Activated T-helper 1 cell treated with anti-CD3 and anti-CD28 coated beads, Interleukin-2, amount 50 U/mL, for 16 hours (primary cell): ENCODE measurements at places on chromosomes 7 and 10.

- no peak for DNase-seq
These were observed 70.4 kb downstream of the COA1 start for GRCh38 chr7:43658718-43659548.

GRCh38 chr10:128035557-128035973, 90.7 kb downstream of the MKI67 start:
- DNase-seq, result no peak

DNA sequence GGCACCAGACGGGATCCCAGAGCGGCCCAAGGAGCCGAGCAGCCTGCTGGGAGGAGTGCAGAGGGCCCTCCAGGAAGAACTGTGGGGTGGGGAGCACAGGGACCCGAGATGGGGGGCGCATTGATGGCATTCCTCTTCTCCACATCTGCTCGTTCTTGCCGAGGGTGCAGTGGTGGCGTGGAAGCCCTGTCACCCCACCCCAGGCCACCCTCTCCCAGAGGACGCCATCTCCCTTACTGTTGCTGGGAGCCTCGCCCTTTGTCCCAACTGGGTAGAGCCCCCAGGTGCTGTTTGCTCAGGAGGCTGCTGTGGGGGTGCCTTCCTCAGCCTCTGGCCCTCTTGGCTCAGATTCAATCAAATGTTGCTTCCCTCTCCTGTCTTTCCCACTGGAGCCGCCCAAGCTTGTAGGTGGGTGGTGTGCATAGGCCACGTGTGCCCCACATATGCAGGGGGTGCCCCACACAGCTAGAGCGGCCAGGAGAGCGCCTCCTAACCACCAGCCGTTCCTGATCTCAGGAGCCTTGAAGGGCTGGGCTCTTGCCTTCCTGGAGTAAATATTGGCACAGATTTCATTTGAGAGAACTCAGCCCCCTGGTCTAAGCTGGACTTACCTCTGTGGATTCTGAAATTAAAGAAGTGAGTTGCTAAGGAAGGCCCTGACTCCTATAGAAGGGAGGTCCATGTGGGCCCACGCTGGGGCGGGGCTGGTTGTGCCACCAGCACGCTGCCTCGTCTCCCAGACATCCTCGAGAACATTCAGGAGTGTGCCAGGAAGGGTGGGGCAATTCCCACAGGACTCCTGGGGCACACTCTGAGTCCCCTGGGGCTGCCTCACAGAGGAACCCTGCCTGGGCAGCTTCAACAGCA, 39.2 kb downstream of the ZNF467 start:
- DNase-seq, result no peak

DNA sequence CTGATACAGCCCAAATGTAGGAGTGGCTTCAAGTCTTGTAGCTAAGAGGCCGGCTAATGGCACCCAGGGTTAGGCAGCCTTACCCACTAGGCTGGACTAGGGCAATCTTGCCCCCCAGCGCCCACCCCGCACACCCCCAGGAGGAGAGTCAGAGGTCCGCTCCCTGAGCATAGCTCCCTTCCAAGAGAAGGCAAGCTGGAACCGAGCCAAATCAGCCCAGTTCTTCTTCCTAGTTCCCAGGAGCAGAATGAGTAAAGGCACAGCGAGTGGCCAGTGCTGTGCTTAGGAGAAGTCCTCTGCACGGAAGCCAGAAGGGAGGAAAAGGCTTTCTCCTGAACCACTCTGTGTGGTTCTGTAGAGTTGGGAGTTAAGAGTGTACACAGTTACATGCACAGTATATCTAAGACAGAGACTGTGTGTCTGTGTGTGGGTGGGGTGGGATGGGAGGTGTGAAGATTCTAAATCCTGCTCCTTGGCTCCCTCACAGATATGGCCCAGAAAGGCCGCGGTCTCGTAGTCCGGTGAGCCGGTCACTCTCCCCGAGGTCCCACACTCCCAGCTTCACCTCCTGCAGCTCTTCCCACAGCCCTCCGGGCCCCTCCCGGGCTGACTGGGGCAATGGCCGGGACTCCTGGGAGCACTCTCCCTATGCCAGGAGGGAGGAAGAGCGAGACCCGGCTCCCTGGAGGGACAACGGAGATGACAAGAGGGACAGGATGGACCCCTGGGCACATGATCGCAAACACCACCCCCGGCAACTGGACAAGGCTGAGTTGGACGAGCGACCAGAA, 59.7 kb upstream of the PDCD4 start:
- DNase-seq, result no peak

DNA sequence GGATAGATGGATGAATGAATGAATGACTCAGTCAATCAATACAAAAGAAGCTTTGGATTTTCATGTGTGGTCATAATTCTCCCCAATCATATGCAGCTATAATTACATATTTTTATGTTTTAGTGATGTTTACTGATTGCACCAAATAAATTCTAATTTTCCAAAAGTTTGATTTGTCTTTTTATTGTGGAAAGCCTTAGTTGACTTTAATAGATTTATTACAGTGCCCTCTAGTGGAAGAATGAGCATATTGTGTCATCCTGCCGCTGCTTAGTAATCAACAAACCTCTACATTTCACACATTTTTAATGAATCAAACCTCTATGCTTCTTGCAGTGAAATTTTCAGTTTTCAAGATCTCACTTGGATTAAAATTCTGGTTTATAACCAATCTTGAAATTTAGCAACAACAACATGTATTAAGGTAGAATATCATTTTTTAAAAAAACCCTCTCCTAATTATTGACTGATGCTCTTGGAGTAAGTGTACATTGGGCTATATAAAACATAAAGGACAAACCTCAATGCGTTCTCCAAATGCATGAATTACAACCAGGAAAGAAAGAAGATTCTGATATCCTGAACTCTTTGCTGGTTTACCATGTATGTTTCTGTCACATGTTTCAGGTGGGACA, 55.6 kb upstream of the PNLIP start:
- DNase-seq, result no peak

DNA sequence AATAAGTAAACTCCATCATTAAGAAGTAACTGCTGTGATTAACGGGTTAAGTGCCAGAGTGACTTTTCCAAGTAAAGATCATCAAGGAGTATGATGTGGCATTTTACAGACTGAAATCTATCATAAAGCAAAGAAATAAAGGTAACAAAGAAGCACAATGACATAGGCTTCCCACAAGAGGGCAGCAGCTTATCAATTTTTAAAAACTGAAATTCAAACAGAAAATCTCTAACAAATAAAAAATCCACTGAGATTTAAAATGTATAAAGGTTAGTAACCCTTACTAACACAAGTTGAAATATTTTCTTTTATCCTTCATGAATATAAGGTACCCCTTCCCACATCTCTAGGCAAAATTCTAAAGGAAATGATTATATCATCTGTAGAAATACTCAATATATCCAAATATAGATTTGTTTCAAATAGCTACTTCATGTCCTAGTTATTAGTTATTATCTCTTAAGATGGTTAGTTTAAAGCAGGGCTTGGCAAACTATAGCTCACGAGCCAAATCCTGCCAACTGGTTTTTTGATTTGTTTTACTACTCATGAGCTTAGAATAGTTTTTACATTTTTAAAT, 29.2 kb downstream of the FAM3C start:
- DNase-seq, result no peak

- no peak for DNase-seq
These were observed 193.8 kb upstream of the PHYHIPL start for GRCh38 chr10:58982470-58983239.
